ENCODE measurements at places on chromosomes 1 and 21.

- no peak for DNase-seq
Measured at GRCh38 chr1:35571263-35571662, 1.9 kb upstream of the TFAP2E start.

DNA sequence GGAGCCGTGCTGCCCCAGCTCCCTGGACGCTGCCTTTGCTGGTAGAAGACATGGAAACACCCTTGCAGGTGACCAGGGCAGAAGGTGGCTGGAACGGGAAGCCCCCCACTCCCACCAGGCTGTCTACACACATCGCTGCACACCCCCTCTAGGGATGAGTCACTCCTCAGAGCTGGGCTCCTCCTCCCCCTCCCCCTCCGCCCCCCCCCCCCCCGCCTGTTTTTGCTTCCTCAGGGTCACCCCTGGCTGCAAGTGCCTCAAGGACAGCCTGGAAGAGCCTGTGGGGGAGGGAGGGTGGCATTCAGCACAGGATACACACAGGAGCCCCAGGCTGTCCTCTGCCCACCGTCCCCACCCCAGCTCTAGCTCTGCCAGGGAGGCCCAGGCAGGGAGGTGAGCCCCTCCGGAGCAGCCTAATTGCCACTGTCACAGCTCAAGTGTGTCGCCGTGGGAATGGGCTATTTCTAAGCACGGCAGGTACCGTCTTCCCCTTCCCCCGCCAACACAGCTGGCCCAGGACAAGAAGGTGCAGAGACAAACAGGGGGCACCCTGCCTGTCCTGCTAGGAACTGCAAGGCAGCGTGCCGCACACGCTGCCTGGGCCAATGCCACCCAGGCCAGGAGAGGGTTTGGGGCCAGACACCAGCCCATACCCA, 2.5 kb downstream of the FNDC10 start:
- DNase-seq = no peak

- no peak for DNase-seq
Measured at GRCh38 chr1:59383963-59384362, 87.1 kb downstream of the FGGY start.

DNA sequence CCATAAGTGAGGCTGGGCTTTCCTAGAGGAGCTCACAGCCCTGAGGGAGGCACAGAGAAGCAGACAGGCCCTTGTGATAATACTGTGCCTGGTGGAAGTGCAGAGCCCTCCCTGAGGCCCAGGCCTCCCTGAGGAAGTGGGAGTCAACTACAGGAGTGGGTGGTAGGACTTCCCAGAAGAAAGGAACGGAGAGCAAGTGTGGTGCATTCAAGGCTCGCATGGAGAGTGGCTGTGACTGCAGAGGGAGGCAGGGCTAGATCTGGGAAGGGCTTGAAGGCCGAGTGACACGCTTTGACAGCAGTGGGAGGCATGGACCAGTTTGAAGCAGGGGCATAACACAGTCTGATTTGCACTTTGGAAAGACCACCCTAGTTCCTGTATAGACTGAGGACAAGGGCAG, 37.3 kb downstream of the AZIN2 start:
- no peak for DNase-seq

- DNase-seq = no peak
Measured at GRCh38 chr21:32900814-32901213, 124.9 kb upstream of the OLIG2 start.

GRCh38 chr1:67515324-67516080, 85.3 kb upstream of the SERBP1 start:
- DNase-seq = no peak

GRCh38 chr21:35801391-35801790, 258.9 kb downstream of the SETD4 start:
- DNase-seq = no peak

- peak; percentile 60 for DNase-seq
Measured at GRCh38 chr1:231387770-231388669, 34.1 kb downstream of the EGLN1 start.

DNA sequence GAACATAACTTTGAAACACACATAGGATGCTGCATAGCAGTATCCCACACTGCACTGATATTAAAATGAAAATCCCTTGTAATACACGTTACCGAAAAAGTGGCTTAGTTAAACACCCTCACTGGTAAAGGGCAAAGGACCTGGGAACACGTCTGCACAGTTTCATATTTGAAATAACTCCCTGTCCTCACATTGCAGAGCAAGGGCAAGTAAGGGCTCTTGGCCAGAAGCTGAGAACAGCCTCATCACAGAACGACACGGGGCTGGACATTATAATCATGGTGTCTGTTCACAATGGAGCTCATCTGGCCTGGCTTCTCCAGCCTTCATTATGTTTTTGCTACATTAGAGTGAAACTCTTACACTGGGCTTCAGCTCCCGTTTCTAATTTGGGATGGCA, 207.0 kb downstream of the PCP4 start:
- no peak for DNase-seq

- DNase-seq = no peak
Measured at GRCh38 chr1:17686258-17686657, 68.9 kb upstream of the ACTL8 start.

- no peak for DNase-seq
Measured at GRCh38 chr1:98102345-98103030, 181.7 kb upstream of the DPYD start.

- DNase-seq = no peak
Measured at GRCh38 chr1:67213164-67213563, 46.9 kb downstream of the IL23R start.

- DNase-seq = peak; percentile 34
Measured at GRCh38 chr1:115706587-115707425, 61.7 kb downstream of the CASQ2 start.

GRCh38 chr1:151940541-151940940, 31.2 kb upstream of the THEM4 start:
- DNase-seq = no peak

DNA sequence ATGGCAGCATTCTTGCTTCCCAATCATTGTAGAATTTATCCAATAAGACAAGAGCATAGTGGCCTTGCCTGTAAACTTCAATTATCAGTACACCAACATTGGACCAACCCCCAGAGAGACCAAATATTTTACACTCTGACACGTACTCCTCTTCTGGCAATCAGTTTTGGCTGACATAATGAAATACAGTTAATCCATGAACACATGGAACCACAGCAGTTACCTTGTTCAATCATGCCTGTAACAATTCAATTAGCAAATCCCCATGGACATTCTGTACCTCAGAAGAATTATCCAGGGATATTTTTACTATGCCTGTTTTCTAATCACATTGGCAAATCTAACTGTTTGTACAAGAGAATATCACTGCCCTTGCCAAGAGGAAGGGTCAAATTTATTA, 2162.0 kb downstream of the MRPL39 start:
- no peak for DNase-seq

DNA sequence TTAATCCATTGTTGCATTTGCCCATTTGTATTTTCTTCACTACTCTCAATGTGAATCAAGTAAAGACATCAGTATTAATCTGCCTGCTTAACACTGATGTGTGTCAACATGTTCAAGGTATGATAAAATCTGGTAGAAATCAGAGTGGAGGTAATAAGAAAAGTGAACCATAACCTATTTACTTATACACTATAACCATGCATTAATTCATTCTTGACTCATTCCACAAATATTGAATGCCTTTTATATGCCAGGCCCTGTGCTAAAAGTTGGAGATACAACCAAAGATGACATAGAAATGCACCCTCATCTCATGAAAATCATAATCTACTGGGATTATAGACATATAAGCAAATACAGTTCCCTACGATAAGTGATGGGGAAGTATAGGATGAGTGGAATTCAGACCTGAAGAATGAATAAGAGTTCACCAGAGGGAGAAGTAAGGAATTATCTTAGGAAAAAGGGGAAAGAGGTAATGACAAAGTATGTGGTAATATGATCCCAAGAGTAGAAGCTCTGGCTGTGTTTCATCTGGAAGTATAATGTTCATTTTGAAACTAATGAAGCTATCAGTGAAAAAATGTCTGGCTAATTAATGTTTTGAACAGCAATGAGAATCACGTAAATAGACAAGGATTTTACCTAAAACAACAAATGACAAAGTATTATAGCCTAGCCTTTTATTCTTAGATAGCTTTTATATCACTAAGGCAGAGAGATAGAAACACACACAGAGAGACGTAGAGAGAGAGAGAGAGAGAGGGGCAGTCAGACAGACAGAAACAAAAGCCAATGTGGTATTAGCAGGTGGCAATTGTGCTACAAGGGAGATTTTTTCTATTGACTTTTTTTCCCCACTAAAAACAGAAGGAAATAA, 7.0 kb upstream of the RWDD3 start:
- DNase-seq = no peak

GRCh38 chr1:226916497-226916896, 23.6 kb upstream of the COQ8A start:
- DNase-seq = no peak

DNA sequence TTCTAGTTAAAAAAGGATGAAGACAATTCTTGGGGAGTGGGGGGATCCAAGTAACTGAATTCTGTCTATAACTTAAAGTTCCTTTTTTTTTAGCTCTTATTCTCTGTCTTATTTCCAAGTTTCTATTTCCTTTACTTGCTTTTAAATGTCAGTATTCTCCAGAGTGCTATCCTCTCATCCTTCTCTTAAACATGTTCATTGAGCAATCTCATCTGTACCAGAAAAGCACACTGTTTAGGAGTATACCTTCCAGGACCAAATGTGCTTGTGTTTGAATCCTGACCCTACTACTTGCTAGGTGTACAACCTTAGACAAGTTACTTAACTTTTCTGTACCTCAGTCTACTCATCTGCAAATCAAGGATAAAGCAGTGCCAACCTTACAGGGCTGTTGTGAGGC, 50.1 kb downstream of the AKT3 start:
- DNase-seq = no peak

GRCh38 chr1:159712080-159712479, 2.3 kb downstream of the CRP start:
- no peak for DNase-seq

DNA sequence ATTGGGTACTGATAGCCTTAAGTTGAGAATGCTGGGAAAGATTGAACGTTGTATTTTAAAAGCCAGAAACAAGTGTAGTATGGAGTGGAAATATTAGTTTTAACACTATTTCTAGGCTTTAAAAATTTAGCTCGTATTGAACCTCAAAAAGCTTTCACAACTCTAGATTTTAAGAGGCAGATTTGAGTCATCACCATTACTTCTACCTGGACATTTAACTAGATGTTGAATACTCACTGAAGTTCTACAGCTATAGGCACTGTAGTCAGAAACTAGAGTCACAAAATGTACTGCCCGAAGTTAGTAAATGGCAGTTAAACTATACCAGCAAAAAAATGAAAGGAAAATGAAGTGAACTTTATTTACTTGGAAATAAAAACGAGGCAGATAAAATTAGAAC, 96.5 kb downstream of the NEK7 start:
- DNase-seq = no peak

GRCh38 chr1:230286166-230286889, 139.8 kb downstream of the PGBD5 start:
- no peak for DNase-seq

- DNase-seq = no peak
Measured at GRCh38 chr1:171896936-171897703, 55.8 kb downstream of the DNM3 start.

- no peak for DNase-seq
Measured at GRCh38 chr1:64540265-64540791, 70.4 kb downstream of the CACHD1 start.

- DNase-seq = no peak
Measured at GRCh38 chr1:213852107-213852506, 135.7 kb upstream of the PROX1 start.

GRCh38 chr1:213136190-213136917, 85.3 kb downstream of the RPS6KC1 start:
- no peak for DNase-seq

DNA sequence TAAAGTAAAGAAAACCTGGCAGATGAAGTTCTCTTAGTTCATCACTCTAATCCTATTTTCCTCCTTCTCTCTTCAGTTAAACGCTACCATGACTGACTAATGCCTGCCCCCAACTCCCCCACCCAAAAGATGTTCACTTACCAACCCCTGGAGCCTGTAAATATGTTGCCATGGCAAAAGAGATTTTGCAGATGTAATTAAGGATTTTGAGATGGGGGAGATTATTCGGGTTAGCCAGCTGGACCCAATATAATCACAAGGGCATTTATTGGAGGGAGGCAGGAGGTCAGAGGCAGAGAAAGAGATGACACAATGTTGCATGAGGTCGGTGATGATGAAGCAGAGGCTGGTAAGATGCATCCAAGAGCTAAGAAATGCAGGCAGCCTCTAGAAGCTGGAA, 69.3 kb upstream of the PPP2R5A start:
- DNase-seq = no peak

All from glomerular endothelial cell (primary cell).